ENCODE measurements at places on chromosomes 1 and 21. TPM values are rescaled to one million over a fixed set of nuclear protein-coding genes. Genes with fewer than 3 reads are reported as not detected.

Gene OR6K3
- total RNA-seq: not detected

Gene DAB1
- not detected for total RNA-seq

Gene NBPF6
- total RNA-seq: not detected

Gene MYOG
- total RNA-seq: not detected

Gene KCNC4
- 1.1 TPM for total RNA-seq

Gene ESRRG
- not detected for total RNA-seq

Gene TAL1
- total RNA-seq: not detected

Gene FCMR
- total RNA-seq: not detected

Gene PLA2G2A
- not detected for total RNA-seq

Gene TRAF3IP3
- total RNA-seq: not detected

Gene S100A7
- not detected for total RNA-seq

Gene CFAP298
- total RNA-seq: 19.9 TPM

Gene KAZN
- 10.3 TPM for total RNA-seq

Gene PAQR7
- 7.3 TPM for total RNA-seq

Gene CR1
- not detected for total RNA-seq

Gene PAPPA2
- 2.2 TPM for total RNA-seq

Gene PIGR
- total RNA-seq: not detected

Gene GNAT2
- total RNA-seq: not detected

Gene LAX1
- total RNA-seq: not detected

Gene CTSK
- total RNA-seq: 415 TPM

Gene PTGER3
- total RNA-seq: 0.37 TPM

Gene AMIGO1
- total RNA-seq: 0.73 TPM

Gene EFNA3
- 0.73 TPM for total RNA-seq

Gene MYCL
- total RNA-seq: 0.37 TPM

Gene TRPM2
- not detected for total RNA-seq

Gene CD1E
- total RNA-seq: not detected

Gene MROH9
- total RNA-seq: not detected

Gene WNT2B
- total RNA-seq: 2.0 TPM

Gene EPHA10
- total RNA-seq: not detected

Gene CAMTA1
- 30.5 TPM for total RNA-seq

Gene PM20D1
- not detected for total RNA-seq

Gene ARID4B
- total RNA-seq: 18.0 TPM

Gene NUAK2
- total RNA-seq: 1.2 TPM

Gene SPRR2E
- total RNA-seq: not detected

Gene SERPINC1
- total RNA-seq: not detected

Gene BEST4
- not detected for total RNA-seq

Gene ARHGEF10L
- 17.2 TPM for total RNA-seq

Gene DNALI1
- 7.8 TPM for total RNA-seq

Gene VWA5B1
- total RNA-seq: not detected

Gene DTL
- 12.1 TPM for total RNA-seq

Gene CELA2A
- not detected for total RNA-seq

Gene TBX15
- total RNA-seq: 7.3 TPM
